NCI-H1048 (cell line): ENCODE measurements at places on chromosomes 3 and 15.

DNA sequence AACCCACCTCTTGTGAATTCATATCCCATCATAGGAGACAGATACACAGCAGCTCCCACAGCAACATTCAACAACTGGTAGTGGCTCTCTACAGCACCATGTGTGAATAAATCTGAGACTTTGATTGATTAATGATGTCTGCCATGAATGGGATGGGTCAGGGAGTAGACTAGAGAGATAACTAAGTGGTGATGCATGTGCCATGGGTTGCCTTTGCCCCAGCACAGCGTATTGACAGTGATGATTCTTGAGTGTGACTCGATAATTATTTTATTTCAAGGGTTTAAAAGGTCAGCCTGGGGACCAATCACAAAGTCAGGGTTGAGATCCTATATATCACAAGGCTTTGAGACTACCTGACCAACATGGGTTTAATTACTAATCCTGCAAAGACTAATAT is 295.9 kb downstream of the PTPRG start:
- DNase-seq, result no peak

DNA sequence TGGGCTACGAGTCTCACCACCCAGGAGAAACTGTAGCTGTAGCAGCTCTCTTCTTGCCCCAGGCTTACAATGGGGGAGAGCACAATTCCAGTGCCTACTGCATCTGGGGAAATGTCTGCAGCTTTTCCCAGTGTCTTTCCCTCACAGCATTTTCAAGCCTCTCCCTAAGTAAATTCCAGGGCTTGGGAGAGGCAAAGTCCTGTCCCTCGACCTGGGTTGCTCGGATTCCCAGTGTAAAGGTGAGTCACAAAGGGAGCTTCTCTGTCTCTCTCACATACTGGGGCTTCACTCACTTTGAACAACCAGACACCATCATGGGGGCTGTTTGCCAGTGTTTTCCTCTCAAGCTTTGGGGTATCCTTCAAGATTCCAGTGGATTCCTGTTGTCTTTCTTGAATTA is 689.4 kb upstream of the NAALADL2 start:
- DNase-seq, result no peak

DNA sequence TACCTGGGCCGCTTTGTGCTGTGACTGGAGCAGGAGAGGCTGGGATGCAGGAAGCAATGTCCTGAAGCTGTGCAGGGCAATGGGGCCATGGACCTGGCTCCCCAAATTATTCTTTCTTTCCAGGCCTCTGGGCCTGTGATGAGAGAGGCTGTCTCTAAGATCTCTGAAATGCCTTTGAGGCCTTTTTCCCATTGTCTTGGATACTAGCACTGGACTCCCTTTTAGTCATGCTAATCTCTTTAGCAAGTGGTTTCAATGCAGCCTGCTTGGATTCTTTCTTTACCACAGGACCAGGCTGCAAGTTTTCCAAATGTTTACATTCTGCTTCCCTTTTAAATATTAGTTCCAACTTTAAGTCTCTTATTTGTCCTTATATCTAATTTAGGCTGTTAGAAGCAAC is 64.8 kb upstream of the SGO1 start:
- DNase-seq, result no peak

DNA sequence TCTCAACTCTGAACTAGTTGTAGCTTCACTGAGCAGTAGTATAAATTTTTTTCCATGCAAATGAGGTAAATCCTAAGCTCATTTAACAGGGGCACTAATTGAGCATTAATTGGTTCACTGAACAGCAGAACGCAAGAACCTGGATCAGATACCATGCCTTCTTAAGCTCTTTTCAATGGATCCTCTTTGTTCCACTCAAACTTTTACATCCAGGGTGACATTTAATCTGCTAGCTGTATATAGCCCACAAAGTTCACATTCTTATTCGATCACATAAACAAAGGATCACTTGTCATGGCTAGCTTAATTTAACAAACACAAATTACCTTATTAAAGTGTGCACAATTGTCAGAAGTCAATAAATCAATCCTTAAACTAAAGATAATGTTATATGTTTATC is 281.6 kb downstream of the CNTN6 start:
- no peak for DNase-seq

DNA sequence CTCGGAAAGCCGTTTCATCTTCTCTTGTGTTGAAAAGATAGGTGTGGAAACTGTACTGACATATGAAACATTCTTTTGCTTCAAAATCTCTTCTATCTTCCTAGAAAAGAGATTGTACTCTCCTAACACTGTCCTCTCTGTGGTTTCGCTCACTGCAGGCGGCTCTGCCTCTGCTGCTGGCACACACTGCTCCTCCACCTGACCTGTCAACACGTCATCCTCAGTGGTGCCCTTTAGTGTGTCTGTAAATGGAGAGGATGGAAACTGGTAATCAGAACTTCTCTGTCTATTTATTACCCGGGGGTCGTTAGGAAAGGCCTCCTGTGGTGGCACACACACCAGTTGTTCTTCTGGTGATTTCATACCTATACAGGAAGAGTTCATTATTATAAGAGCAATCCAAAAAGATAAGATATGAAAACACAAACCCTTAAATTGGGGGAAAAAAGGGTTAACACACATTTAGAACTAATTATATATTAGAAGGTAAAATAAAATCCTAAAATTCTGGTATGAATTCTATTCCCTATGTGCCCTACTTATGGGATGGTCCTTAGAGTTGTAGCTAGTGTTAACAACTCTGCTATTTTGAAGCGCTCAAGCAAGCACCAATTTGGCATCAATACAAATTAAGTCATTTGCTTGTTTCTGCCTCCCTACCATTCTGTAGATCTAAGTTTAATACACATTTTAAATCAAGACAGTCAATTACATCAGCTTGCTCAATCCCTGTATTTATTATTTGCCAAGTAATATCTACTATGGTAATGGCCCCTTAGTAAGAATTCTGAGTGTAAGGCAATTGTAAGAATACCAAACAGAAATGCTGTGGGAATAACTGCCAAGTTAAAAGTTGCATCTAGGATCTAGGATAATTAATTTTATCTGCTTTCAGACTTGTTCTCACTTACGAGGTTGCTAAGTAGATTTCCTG is 49.2 kb downstream of the TASOR start:
- DNase-seq, result no peak

- DNase-seq, result no peak
Observed at GRCh38 chr3:120451806-120452205, 1.0 kb upstream of the FSTL1 start.

- no peak for DNase-seq
Observed at GRCh38 chr3:136192831-136193230, 3.3 kb downstream of the MSL2 start.

GRCh38 chr15:73959012-73959581 is 32.8 kb downstream of the LOXL1 start:
- DNase-seq, result no peak

DNA sequence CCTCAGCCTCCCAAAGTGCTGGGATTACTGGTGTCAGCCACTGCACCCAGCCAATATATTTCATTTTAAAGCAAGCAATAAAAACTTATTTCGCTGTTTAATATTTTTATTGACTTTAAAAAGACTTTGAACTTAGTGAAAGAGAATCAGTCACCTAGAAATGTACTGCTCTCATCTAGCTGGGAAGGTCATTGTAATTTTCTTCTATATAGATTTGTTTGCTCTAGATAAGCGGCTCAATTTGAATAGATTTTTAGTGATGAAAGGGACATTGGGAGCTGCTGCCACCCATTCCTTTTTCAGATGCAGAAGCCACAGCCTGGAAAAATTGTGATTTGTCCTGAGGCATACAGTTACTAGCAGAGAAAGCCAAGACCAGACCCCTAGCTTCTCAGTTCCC is 40.1 kb downstream of the CAPN7 start:
- no peak for DNase-seq

DNA sequence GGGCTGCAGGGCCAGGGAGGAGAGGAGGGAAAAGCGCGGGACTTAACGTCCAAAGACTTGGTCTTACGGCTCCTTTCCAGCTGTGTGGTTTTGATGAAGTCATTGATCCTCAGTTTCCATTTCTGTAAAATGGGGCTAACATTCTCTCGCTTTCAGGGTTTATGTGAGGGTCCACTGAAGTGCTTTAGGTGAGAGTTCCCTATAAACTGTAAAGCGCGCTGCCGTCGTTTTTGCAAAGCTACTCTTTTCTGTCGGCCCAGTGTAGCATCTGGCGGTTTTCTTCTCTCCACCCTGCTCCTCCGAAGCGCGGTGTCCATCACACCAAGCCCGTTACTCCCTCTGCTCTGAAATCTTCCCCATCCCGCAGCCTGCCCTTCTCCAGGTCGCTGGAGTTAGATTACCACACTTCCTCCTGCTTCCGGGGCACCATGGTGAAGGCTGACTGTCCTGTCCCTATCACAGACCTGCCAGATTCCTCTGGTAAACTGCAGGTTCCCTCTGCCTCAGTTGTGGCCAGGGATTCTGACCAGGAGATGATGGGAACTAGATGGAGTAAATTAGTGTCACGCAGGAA is 702 bp upstream of the DNAJC17 start:
- no peak for DNase-seq

GRCh38 chr3:59251869-59252268 is 202.0 kb upstream of the CFAP20DC start:
- no peak for DNase-seq

DNA sequence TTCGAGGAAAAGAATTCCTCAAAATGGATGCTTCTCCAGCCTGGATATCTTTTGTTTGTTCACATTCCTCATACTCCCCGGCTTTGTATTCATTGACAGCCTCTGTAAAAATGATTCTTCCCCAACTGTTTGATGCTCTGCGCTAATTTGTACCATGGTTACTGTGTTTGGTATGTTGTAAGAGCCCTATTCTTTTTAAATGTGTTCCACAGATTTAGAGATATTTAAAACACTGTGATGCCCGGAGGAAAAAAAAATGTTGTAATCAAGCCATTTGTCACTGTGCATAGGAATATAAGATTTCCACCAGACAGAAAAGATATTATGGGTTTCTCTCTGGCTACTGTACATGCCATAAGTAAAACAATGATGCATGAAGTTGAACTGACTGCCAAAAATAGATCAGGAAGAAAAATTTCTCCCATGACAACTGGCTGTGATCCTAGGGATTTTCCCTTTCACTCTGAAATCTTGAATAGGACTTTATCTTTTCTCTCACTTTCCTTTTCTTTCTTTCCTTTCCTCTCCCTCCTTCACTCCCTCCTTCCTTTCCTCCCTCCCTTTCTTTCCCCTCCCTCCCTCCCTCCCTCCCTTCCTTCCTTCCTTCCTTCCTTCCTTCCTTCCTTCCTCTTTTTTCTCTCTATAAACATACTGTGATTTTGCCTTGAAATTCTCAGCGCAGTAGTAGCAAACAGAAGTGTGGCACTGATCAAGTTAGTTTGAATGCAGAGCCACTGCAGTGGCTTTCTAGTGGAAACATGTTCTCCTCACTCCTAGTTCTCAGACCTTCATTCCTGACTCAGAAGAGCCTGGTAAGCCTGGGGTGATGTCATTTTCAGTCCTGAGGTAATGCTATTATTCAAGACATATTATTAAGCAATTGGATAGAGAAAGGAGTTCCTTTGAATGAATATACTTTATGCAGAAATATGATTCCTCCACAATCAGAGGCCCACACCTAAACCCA is 254.9 kb upstream of the TBL1XR1 start:
- no peak for DNase-seq

- no peak for DNase-seq
Observed at GRCh38 chr3:14323401-14324223, 78.8 kb upstream of the SLC6A6 start.

DNA sequence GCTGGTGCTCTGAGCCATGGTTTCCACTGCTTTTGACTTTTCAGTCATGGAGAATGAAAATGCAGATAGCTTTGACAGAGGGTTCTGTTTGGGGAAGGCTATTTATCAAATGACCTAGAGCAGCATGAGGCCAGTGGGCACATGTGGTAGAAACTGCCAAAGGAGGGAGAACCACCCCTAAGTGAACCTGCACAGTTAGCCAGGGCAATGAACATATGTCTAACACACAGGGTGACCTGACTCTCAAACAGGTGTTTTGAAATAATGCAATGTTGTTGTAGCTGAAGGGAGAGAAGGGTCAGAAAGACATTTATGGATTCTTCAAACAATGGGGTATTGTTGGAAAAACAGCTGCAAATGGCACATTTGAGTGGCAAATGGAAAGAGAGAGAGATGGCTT is 174.4 kb upstream of the FAM3D start:
- DNase-seq, result no peak

DNA sequence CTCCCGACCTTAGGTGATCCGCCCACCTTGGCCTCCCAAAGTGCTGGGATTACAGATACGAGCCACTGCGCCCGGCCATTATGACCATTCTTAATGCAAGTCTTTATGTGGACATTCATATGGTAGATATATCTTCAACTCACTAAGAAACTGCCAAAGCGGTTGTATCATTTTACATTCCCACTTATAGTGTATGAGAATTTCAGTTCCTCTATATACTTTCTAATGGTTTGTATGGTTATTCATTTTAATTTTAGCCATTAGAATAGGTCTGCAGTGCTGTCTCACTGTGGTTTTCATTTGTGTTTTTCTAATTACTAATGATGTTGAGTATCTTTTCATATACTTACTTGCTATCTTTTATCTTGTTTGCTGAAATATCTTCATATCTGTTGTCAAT is 32.5 kb downstream of the TCF12 start:
- DNase-seq, result no peak

DNA sequence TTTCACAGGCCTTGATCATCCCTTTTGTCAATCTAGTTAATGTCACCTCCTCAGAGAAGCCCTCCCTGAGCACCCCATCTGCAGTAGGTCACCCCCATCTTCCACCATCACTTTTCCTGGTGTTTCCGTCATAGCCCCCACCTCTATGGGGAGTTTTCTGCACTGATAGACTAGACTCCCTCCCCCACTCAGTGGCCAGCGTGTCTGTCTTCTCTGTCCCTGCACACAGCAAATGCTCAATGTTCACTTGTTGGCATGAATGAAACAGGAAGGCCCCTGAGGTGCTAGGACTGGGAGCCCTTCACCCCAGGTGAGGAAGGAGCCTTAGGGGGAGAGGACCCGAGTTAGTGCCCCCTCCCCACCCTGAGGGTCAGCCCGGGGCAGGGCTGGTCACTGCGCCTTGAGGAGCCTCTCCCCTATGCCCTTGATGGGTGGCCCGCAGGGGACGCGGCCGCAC is 15.8 kb upstream of the FANCD2 start:
- DNase-seq, result no peak

DNA sequence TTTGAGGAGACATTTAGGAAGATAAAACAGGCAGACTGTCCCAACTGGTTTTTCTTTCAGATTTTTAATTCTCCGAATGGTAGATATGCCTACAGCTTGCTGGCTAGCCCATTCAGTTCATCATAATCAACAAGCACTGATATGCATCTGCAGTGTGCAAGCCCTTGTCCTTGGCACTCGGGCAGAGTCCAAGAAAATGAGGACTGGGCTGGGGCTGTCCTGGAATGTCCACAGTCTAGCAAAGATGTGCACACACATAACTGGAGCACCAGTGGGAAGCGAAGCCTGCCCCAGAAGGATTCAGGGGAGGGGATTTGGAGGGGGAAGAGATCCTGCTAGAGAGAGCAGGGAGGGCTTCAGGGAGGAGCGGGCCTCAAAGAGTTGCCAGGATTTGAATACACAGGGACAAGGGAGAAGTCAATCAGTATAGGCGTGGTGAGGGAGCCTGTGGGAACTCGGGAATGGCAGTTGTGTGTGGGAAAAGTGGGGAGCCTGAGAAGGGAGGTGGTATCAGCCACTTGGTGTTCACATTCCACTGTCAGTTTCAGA is 8.7 kb downstream of the FAH start:
- DNase-seq, result no peak
